ENCODE measurements at places on chromosomes 13 and 19. TPM values are rescaled to one million over a fixed set of nuclear protein-coding genes. Genes with fewer than 3 reads are reported as not detected.

The FGF21 gene
- not detected for polyA plus RNA-seq

The MED25 gene
- 29.7 TPM for polyA plus RNA-seq

The KLK3 gene
- polyA plus RNA-seq: not detected

- no peak for DNase-seq
These were observed 1467.8 kb downstream of the UQCRFS1 start for GRCh38 chr19:27744926-27745768.

DNA sequence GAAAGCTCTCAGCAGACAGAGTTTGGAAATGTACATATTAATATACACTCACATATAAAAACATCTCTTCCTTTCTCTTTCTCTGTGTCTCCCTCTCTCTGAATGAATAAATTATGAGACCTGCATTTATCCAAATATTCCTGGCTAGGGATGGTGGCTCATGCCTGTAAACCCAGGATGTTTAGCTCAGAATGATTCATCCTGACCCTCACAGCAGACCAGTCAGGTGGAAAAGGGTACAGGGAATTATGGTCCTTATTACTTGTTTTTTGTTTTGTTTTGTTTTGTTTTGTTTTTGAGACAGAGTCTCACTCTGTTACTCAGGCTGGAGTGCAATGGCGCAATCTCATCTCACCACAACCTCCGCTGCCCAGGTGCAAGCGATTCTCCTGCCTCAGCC lies 71.1 kb downstream of the ZNF429 start:
- DNase-seq: no peak

DNA sequence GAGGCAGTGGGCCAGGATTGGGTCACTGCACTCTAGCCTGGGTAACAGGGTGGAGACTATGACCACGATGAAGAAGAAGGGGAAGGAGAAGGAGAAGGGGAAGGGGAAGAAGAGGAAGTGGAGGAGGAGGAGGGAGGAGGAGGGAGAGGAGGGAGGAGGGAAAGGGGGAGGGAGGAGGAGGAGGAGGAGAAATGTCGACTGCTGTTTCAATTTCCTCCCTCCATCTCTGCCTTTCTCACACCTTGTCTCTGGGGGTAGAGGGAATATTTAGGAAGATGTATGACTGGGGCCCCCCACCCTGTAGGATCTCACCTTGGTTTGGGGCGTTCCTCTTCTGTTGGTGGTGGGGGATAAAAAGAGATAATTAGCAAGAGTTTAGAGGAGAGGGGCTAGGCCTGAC lies 3.8 kb downstream of the TNNT1 start:
- no peak for DNase-seq

- no peak for DNase-seq
These were observed 19.9 kb downstream of the ZFP30 start for GRCh38 chr19:37635076-37636056.

The ZNF136 gene
- 1.2 TPM for polyA plus RNA-seq

- DNase-seq: no peak
These were observed at the start of gene CEACAM21 for GRCh38 chr19:41575998-41576397. Gene CEACAM21 (plus strand): TSS chr19:41576166. CDS start chr19:41576275, 109 bp downstream.

The GNA15 gene
- 57.1 TPM for polyA plus RNA-seq

The ZNF208 gene
- polyA plus RNA-seq: not detected

DNA sequence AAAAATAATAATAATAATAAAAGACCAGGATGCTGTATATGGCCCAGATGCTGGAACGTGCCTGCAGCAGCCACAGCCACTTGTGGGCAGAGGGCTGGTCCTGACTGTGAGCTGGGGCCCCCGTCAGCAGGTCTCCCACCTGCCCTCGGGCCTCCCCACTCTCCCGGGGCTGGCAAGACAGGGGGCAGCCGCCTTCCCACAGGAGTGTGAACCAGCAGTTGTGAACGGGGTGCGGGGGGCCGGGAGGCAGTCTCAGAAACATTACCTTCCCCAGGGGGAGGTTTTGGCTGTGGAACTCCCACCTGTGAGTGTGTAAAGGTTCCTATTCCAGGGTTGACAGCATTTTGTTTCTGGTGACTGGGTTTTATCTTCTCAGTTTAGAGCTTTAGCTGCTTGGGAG lies 151.4 kb downstream of the KDM4B start:
- DNase-seq: no peak

The GFY gene
- polyA plus RNA-seq: not detected

GRCh38 chr13:26424181-26424580 lies 133.3 kb upstream of the WASF3 start:
- no peak for DNase-seq

The ZNF845 gene
- 2.1 TPM for polyA plus RNA-seq

The ZNF296 gene
- polyA plus RNA-seq: 0.22 TPM

The KRTDAP gene
- polyA plus RNA-seq: not detected

DNA sequence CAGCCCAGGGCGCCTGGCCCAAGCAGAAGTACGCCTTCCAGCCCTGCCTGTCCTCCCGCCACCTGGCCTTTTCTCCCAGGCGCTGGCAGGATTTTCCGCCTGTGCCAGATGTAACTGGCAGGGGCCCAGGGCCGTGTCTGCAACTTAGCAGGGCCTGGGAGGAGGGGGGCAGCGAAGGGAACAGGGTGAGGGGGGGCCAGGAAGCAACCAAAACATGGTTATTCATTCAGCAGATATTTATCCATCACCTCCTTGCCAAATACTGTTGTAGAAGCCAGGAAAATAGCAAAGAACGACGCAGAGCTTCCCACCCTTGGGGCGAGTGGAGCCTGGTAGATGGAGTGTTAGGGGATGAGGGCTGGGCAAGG lies 5.6 kb downstream of the TLE6 start:
- DNase-seq: peak; percentile 50

GRCh38 chr13:27309967-27310598 lies 39.5 kb downstream of the RASL11A start:
- DNase-seq: peak; percentile 56

GRCh38 chr13:24625331-24625731 lies 54.9 kb upstream of the ATP12A start:
- DNase-seq: no peak

DNA sequence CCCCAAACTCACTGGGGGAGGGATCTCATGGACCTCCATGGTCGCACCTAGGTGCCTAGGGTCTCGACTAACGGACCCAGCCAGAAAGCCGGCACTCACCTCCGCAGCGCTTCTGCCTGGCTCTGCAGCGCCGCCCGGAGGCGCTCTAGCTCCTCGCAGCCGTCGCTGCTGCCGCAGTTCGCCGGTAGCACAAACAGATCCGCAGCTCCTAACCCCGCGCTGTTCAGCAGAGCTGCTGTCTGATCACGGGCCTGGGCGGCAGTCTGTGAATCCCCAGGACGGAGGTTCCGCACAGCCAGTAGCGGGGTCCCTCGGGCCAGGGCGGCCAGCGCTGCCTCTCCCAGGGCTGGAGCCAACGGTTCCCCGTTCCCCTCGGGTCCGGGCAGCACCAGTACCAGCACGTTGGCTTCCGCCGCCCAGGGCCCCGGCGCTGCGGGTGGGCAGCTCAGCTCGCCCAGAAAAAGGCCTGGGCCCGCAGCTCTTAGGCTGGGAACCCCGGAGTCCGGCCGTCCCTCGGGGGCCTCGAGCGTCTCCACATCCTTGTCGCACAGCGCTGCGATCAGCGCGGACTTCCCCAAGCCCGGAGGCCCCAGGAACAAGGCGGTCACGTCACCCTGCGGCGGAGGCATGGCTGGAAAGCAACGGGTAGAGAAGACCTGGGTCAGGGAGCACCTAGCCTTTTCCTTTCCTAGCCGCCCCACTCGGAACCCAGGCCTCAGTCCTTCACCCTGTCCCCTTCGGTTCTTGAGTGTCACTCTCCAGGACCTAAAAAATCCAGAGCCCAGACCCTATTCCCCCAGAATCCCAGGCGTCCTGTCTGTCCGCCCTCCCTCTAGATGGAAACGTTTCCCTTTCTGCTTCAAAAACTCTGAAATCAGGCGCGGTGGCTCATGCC lies 977 bp downstream of the IRGQ start:
- peak; percentile 59 for DNase-seq

- no peak for DNase-seq
These were observed 2858.1 kb upstream of the PCDH20 start for GRCh38 chr13:64273780-64274179.

- DNase-seq: no peak
These were observed 786 bp upstream of the LILRA2 start for GRCh38 chr19:54572696-54573311.

- DNase-seq: no peak
These were observed 185.3 kb downstream of the TBC1D4 start for GRCh38 chr13:75296641-75297040.

DNA sequence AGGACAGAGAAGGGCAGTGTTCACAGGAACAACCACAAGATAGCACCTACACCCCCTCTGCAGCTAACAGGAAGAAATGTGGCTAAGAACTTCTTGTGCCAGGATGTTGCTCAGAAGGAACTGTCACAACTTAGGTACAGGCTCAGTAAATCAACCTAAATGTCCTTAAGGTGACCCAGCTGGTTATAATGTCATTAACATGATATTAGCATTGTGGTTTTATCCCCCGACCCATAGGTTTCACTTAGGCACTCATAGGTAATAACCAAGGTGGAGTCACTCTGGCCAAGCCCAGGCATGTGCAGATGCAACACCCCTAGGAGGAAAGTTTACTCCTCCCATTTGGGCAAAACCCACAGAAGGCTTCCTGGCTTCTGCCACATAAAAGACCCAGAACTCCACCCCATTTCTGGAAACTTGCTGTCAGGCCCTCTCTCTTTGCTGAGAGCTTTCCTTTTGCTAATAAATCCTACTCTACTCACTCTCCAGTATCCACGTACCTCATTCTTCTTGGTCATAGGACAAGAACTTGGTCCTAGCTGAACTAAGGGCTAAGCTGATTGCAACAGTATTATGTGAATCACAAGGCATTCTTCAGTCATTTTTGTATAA lies 951.3 kb downstream of the SLITRK5 start:
- DNase-seq: no peak

The PRSS57 gene
- polyA plus RNA-seq: not detected

- DNase-seq: no peak
These were observed 8.5 kb upstream of the XPO4 start for GRCh38 chr13:20911037-20911436.

GRCh38 chr13:44397766-44398223 lies 24.2 kb downstream of the SERP2 start:
- DNase-seq: no peak

The ZNF100 gene
- 2.8 TPM for polyA plus RNA-seq

The PEG3 gene
- polyA plus RNA-seq: not detected

DNA sequence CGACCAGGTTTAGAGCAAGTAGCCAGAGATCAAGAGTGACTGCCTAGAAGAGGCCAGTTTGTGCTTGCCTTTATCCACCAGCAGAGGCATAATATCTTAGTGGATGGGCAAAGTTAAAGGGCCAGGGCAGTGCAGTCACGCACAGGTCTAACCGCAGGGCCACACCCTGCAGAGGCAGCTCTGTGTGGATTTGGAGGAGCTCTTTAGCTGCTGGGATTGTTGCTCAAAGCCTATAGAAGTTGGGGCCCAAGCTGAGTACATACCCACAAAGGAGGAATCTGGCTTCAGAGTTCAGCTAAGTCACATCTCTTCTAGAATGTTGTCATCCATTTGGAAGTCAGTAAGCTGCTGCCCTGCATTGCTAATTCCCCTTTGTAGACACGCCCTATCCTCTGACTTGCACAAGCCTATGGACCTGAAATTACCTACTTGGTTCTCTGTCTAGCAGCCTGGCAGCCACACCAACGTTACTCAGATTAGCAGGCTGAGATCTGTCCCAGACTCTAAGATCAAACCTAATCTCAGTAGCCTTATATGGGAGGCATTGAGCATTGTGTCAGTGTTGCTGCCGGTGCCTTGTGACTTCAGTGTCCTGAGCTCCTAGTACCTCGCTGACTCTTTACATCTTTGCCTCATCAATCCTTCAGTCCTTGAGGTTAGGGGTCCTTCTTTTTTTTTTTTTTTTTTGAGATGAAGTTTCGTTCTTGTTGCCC lies 102.9 kb upstream of the STARD13 start:
- DNase-seq: peak; percentile 59

DNA sequence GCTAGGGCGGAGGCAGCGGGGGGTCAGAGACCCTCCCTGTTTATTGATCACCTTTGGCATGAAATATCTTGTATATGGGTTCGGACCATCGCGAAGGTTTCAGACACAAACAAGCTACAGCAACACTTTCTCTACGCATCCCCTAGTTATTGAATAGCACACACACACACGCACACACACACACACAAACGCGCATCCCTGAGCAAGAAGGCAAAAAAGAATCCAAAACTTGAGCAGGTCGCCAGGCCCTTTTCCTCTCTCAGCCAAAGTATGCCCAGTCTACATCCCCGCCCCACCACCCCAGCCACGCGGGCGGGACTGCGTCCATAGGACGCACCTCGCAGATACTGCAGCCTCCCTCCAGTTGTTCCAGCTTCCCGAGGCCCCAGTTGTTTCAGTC lies 16.0 kb downstream of the POU4F1 start:
- no peak for DNase-seq

GRCh38 chr13:38417241-38417640 lies 67.6 kb downstream of the UFM1 start:
- DNase-seq: no peak

GRCh38 chr13:51726446-51727193 lies 77.3 kb downstream of the DHRS12 start:
- no peak for DNase-seq

Data from mammary epithelial cell (primary cell).